ENCODE measurements at places on chromosomes 12 and 14. TPM values are rescaled to one million over a fixed set of nuclear protein-coding genes. Genes with fewer than 3 reads are reported as not detected.

GRCh38 chr14:68666236-68666635, 126.6 kb downstream of the ZFP36L1 start:
- H3K27ac ChIP-seq = peak overlapping the region; percentile 35
- H3K27me3 ChIP-seq = no peaks in the 10 kb centered on the region
- peaks cover 71% of the 10 kb centered on the region for H3K4me1 ChIP-seq

- no peaks in the 10 kb centered on the region for H3K36me3 ChIP-seq
- H3K4me3 ChIP-seq = no peak overlapping the region
- no peaks in the 10 kb centered on the region for H3K27me3 ChIP-seq
- H3K27ac ChIP-seq = no peak overlapping the region
- peaks cover 8% of the 10 kb centered on the region for H3K4me1 ChIP-seq
Observed at GRCh38 chr12:16581416-16581815, 24.5 kb downstream of the LMO3 start.

DNA sequence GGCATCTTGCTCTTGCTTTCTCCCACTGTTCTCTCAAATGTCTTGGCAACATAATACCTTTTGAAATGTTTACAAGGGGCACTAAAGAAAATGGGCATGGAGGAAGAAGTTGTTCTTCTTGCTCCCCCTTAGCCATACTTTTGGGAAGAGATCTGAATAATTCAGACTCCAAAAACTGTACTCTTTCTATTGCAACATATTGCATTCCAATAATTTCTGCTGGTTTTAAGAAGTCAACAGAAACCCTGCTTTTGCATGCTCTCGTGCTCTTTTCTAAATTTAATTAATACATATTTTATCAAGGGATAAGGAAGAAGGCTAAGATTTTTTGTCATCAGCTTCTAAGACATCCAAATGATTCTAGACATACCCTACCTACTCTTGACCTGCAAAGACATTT, 409.9 kb upstream of the SOX5 start:
- H3K27me3 ChIP-seq = no peaks in the 10 kb centered on the region
- no peak for DNase-seq
- H3K27ac ChIP-seq = no peak overlapping the region
- no peak overlapping the region for H3K4me3 ChIP-seq
- no peaks in the 10 kb centered on the region for H3K36me3 ChIP-seq

DNA sequence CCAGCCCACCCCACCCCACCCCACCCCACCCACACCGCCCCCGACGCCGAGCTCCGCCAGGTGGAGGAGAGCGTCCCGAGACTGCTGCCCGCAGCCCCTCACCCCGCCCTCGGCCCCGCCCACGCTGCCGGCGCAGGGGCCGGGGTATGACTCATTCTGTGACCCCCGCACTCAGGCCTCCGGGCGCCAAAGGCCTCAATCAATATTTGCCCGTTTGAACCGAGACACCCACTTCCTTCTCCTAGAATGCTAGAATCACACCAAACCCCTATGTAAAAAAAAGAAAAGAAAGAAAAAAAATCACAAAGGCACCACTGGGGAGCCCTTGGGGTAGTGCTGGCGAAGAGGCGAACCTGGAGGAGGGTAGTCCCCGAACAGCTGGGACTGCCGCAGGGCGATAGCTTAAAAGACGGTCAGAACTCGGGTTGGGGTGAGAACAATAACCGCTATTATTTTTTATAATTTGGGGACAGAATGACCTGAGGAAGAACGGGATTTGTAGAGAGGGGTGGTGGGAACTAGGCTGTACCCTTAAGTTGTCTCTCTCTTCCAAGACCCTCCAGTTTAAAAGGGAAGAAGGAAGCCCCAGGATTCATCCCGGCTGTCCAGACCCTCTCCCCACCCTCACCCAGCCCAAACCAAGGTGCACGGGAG, 894 bp downstream of the KRT8 start:
- peaks cover 19% of the 10 kb centered on the region for H3K4me1 ChIP-seq
- peak overlapping the region; percentile 45 for H3K4me3 ChIP-seq
- H3K27ac ChIP-seq = no peak overlapping the region
- DNase-seq = peak; percentile 45
- H3K36me3 ChIP-seq = no peaks in the 10 kb centered on the region

The ANO4 gene
- total RNA-seq = 6.6 TPM

DNA sequence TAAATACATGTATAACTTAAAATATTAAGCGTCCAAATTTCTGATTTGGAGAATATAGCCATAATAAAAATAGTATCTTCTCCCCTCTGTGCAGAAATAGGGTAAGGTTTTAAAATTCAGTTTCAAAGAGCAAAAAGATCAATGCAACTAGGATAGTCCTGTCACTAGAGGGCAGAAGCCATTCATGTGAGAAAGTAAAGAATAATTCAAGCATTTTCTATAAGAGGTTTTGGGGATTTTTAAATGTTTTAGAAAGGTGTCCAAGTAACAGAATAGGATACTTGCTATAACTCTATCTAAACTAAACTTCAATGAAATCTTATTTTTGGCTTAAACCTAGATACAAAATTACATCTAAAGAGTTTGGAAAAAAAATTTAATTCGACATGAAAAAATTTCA, 50.3 kb downstream of the ADAMTS20 start:
- no peaks in the 10 kb centered on the region for H3K27me3 ChIP-seq
- DNase-seq = peak; percentile 55
- no peaks in the 10 kb centered on the region for H3K36me3 ChIP-seq
- no peak overlapping the region for H3K4me3 ChIP-seq
- H3K4me1 ChIP-seq = no peaks in the 10 kb centered on the region

The KRT4 gene
- total RNA-seq = 0.22 TPM

DNA sequence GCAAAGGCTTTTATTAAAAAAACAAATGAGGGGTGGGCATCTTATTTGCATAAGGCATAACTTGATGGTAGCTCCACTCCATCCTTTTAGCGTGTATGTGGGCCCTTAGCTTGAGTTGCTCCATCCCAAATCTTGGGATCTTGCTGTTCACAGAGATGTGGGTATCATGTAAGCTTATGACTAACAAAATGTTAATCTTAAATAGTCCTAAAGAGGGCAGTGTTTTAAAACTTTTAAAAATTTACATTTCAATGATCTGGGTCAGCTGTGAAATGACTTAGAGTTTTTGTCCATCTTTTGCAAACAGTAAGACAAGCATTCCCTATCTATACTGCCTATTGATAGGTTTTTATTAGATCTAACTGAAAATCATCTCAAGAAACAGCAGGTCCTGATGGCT, 86.0 kb downstream of the SLCO1A2 start:
- no peaks in the 10 kb centered on the region for H3K4me1 ChIP-seq
- H3K27me3 ChIP-seq = no peaks in the 10 kb centered on the region
- H3K36me3 ChIP-seq = no peaks in the 10 kb centered on the region
- H3K4me3 ChIP-seq = no peak overlapping the region
- DNase-seq = peak; percentile 42

- DNase-seq = peak; percentile 93
- no peaks in the 10 kb centered on the region for H3K36me3 ChIP-seq
- H3K4me1 ChIP-seq = peaks cover 23% of the 10 kb centered on the region
- no peaks in the 10 kb centered on the region for H3K27me3 ChIP-seq
- H3K27ac ChIP-seq = peak overlapping the region; percentile 93
- peak overlapping the region; percentile 32 for H3K4me3 ChIP-seq
Observed at GRCh38 chr12:77189901-77190416, 124.6 kb upstream of the E2F7 start.

The MAGOHB gene
- 16.6 TPM for total RNA-seq

DNA sequence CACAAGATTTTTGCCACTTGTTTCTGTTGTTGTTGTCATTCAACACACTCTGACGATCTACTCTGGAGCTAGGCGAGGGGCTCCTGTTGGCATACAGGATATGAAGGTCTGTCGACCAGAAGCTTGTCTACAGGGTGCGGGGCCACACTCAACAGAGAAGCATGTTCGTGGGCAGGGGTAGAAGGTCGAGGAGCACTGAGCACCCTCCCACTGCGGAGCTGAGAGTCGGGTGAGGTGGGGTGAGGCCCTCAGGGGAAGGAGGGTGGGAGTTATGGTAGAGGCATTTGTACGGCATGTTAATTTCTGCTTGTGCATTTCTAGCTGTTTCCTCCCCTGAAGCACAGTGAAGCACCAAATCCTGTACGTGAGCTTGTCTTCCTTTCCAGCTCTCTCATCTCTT, 115.1 kb downstream of the PRMT8 start:
- DNase-seq = no peak
- H3K27me3 ChIP-seq = peaks cover 13% of the 10 kb centered on the region
- H3K27ac ChIP-seq = no peak overlapping the region
- H3K36me3 ChIP-seq = no peaks in the 10 kb centered on the region
- H3K4me1 ChIP-seq = no peaks in the 10 kb centered on the region

DNA sequence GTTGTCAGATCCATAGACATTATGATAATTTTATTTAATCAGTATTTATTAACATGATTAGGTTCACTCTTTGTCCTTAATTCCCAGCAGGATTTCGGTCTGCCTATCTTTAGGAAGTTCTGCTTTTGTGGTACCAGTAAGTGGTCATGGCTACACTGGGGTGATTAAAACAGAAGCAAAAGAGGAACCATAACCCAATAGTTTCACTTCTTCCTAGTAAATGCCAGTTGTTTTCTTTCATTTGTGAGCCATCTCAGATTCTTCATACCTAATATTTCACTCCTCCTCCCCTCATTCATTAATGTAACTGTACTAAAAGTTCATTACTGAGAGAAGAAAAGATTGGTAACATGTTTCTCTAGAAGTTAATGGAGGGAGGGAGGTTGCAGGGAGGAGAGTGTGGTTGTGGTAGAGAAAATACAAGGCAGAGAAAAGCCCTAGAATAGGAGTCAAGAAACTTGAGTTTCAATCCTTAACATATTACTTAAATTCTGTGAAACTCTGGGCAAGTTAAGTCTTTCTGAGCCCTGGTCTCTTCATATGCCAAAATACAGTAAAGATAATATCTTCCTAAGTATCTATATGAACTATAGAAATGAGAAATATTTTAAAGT, 101.2 kb downstream of the PEBP1 start:
- no peak overlapping the region for H3K4me3 ChIP-seq
- peaks cover 15% of the 10 kb centered on the region for H3K4me1 ChIP-seq
- no peak for DNase-seq
- H3K36me3 ChIP-seq = peaks cover 23% of the 10 kb centered on the region
- H3K27ac ChIP-seq = no peak overlapping the region

The ZNF385A gene
- total RNA-seq = 1.6 TPM

GRCh38 chr12:130491421-130492357, 154.0 kb downstream of the PIWIL1 start:
- H3K36me3 ChIP-seq = no peaks in the 10 kb centered on the region
- no peak for DNase-seq
- H3K4me1 ChIP-seq = no peaks in the 10 kb centered on the region

The ACTN1 gene
- 403 TPM for total RNA-seq

The PRR4 gene
- not detected for total RNA-seq

GRCh38 chr14:101797856-101798255, 36.3 kb downstream of the PPP2R5C start:
- H3K27me3 ChIP-seq = no peaks in the 10 kb centered on the region
- no peak overlapping the region for H3K4me3 ChIP-seq

GRCh38 chr14:69532561-69533340, 41.9 kb downstream of the CCDC177 start:
- H3K4me1 ChIP-seq = no peaks in the 10 kb centered on the region
- peak; percentile 11 for DNase-seq
- H3K27ac ChIP-seq = no peak overlapping the region

GRCh38 chr12:107264667-107265066, 171.3 kb upstream of the CRY1 start:
- no peak for DNase-seq
- peaks cover 17% of the 10 kb centered on the region for H3K27me3 ChIP-seq
- H3K4me3 ChIP-seq = no peak overlapping the region
- no peaks in the 10 kb centered on the region for H3K36me3 ChIP-seq
- no peak overlapping the region for H3K27ac ChIP-seq

DNA sequence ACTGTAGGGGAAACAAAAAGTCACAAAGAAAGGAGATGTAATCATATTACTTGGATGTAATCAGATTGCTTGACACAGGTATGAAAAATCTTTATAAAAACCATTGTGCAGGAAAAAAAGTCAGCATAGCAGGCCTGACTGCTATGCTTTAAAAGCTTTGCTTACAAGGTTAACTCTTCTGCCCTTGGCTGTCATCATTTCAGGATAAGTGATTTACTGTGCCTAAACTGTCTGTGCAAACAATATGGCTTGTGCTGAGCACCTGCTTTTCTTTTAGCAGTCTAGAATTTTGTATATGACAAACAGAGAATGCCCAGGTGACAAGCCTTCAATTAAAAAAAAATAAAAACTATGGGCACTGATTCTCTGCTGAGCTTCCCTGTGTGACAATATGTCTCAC, 63.8 kb upstream of the PLEKHG7 start:
- H3K27me3 ChIP-seq = no peaks in the 10 kb centered on the region
- no peak overlapping the region for H3K4me3 ChIP-seq
- H3K36me3 ChIP-seq = no peaks in the 10 kb centered on the region
- no peaks in the 10 kb centered on the region for H3K4me1 ChIP-seq
- no peak for DNase-seq

GRCh38 chr14:60616461-60616959, 32.8 kb downstream of the SIX1 start:
- no peak for DNase-seq
- H3K4me3 ChIP-seq = no peak overlapping the region
- H3K27me3 ChIP-seq = no peaks in the 10 kb centered on the region
- no peaks in the 10 kb centered on the region for H3K36me3 ChIP-seq
- no peak overlapping the region for H3K27ac ChIP-seq

- H3K4me3 ChIP-seq = no peak overlapping the region
- H3K27me3 ChIP-seq = no peaks in the 10 kb centered on the region
- no peaks in the 10 kb centered on the region for H3K4me1 ChIP-seq
- H3K36me3 ChIP-seq = no peaks in the 10 kb centered on the region
- DNase-seq = no peak
Observed at GRCh38 chr14:94676495-94677185, 64.4 kb downstream of the SERPINA3 start.

- peaks cover 42% of the 10 kb centered on the region for H3K4me1 ChIP-seq
- H3K27me3 ChIP-seq = no peaks in the 10 kb centered on the region
- H3K36me3 ChIP-seq = 0 out of 2 replicates have a peak, but pooled peaks cover 4% of the 10 kb centered on the region
Observed at GRCh38 chr12:53044896-53045695, 4.8 kb upstream of the TNS2 start.

The SPIC gene
- total RNA-seq = not detected

The DHH gene
- total RNA-seq = not detected

GRCh38 chr14:106738075-106738474, 1211.7 kb downstream of the TMEM121 start:
- no peaks in the 10 kb centered on the region for H3K27me3 ChIP-seq
- H3K4me3 ChIP-seq = no peak overlapping the region
- no peak for DNase-seq
- no peaks in the 10 kb centered on the region for H3K4me1 ChIP-seq
- H3K27ac ChIP-seq = no peak overlapping the region
- H3K36me3 ChIP-seq = no peaks in the 10 kb centered on the region

The LIN52 gene
- total RNA-seq = 8.0 TPM

The RIMBP2 gene
- total RNA-seq = not detected

DNA sequence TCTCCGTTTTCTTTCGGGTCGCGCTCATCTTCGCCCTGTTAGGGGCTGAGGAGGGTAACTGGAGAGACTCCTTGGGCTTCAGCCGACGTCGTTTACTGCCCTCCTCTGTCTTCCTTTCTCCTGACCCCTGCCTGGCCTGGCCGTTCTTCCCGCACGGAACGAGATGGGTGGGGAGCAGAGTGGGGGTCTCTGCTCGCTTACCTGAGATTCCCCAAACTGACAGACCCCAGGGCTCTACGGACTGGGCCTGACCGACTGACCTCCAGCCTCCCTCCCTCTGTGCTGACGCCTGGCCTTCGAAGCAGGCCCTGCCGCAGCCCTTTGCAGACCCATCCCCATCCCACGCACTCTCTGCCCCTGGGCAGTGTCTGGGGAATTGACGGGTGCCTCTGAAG, 439 bp downstream of the GOLGA5 start:
- no peaks in the 10 kb centered on the region for H3K27me3 ChIP-seq
- DNase-seq = peak; percentile 57
- peaks cover 7% of the 10 kb centered on the region for H3K36me3 ChIP-seq
- peaks cover 23% of the 10 kb centered on the region for H3K4me1 ChIP-seq
